NCI-H1436 (cell line): ENCODE measurements at places on chromosomes 2 and 18.

- DNase-seq = no peak
Measured at GRCh38 chr2:17160594-17160993, 357.6 kb downstream of the RAD51AP2 start.

DNA sequence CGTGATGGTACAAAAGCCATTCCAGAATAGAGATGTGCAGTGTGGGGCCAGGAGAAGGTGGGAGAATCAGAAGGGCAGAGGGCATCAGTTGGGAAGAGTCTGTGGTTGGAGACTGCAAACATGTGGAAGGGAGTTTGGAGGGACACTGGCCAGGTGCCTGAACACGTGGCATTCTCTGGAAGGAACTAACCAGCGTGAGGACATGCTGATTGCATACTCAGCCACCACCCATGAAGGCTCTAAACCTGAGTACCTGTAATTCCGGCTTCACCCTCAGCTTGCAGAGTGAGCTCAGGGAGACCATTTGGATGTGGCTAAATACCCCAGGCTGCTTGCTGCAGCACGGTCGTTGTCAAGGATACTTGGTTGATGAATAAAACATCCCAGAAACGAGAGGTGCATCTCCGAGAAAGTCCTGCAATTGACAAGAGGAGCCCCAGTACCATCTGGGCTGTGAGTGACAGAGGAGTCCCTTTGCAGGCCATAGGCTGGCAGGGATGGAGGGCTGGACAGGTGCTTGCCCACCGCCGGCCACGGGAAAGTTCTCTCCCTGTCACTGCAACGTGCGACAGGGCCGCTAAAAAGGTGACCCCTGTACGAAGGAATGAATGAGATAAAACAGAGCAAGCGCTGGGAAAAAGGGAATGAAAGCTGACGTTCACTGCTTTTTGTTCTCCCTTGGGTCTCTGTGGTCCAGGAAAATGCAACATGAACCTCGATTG lies 5.0 kb downstream of the ACKR3 start:
- DNase-seq = no peak

DNA sequence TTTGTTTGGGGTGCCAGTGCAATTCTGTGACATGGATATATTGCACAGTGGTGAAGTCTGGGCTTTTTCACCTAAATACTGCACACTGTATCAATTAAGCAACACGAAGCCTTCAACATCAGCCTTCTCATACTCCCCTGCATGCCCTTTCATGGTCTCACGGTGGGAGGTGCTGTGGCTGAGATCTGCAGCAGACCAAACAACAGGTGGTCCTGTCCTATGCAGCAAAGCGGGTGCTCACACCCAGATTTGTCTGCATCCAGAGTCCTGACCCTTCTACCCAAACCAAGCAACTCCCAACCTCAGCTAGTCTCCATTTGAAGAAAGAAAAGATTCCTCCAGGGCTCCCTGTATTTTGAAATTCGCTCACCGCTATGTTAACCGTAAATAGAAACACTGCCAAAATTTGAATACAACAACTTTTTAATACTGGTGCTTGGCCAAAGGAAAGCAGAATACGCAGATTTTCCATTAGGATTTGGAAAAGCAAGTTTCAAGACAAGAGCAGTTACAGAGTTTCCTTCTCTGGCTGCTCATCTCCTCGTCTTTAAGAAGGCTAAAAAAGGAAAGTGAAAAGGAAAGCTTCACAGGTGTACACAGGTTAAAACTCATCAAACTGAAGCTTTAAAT lies 34.9 kb downstream of the FAM168B start:
- no peak for DNase-seq

DNA sequence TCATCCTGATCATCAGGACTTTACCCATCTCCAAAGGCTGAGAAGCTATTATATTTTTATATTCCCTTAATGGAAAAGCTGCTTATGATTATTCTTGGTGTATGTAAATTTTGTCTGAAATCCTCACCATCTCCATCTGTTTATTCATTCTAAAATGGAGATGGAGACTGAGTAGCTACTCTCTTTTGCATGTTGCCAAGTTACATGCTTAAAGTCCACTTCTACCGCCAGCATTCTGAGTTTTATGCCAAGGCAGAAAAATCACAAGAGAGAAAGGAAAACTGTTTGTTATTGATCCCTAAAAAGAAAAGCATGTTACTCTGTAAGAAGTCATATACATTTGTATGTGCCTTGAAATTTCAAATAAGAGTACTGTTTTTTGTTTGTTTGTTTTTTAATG lies 94.4 kb upstream of the NOSTRIN start:
- no peak for DNase-seq

- DNase-seq = no peak
Measured at GRCh38 chr2:108367561-108368175, 10.1 kb upstream of the SULT1C4 start.

GRCh38 chr2:74436848-74437695 lies 4.7 kb downstream of the RTKN start:
- no peak for DNase-seq

- no peak for DNase-seq
Measured at GRCh38 chr2:198008230-198008629, 203.8 kb downstream of the PLCL1 start.

DNA sequence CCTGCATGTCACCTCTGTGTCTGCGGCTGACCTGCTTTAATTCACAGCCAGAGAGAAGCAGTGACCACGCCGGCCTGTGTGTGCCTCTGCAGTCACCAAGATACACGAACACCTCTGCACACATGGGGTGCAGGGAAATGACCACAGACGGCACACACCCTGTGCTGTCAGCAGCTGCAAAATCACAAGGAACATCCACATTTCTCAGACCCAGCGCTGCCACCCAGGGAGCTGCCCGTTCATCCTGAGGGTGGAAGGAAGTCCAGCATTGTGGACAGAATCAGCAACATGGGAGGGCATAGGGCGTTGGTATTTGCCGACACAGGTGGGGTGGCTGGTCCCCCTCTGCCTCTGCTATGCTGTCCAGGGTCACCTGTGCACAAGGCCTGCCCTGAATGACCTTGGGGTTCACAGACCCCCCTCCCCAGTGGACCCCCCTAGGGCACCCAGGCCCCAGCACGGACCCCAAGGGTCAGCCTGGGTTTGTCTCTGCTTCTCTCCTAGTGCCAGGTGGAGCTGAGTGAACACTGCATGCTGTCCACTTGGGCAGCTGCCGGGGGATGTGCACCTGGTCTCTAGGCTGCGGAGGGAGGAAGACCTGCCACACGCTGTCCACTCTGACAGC lies 107.4 kb downstream of the PXDN start:
- DNase-seq = no peak
